ENCODE measurements at places on chromosomes 5 and 9.
A peak's percentile ranks its signal among the peaks of the same experiment; 100 is the strongest.

GRCh38 chr5:43302481-43302880 lies 10.7 kb downstream of the HMGCS1 start:
- DNase-seq: no peak

DNA sequence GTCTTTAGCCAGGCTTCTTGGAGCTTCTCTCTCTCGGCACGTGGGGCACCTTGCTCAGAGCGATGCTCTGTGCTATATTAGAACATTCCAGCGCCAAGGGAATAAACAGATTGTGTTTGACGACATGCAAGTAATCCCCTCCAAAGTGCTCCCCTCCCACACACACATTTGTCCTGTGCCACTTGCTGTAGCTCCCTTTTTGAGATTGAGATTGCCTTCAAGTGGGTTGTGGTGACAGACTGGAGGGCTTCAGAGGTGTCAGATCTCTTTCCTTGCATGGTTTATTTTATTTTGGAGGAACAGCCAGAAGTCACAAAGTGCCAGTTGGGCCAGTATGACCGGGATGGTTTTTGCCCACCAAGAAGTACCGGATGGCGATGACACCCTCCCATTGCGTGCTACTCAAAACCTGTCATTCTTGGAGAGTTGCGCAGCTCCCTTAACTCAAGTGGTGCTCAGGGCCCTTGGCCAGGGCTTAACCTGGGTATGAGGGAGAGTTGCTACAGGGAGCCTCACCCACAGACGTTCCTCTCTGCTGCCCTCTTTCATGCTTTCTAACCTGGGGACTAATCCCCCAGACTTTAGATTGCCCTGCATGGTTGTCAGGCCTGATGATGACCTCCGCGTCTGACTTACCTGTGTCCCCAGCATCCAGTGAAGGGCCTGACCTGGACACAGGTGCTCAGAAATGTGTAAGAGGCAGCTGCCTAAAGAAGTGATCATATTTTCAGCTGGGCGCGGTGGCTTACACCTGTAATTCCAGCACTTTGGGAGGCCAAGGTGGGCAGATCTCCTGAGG lies 18.8 kb upstream of the RPL26L1 start:
- DNase-seq: no peak

GRCh38 chr5:180027459-180028089 lies 44.0 kb downstream of the RNF130 start:
- no peak for DNase-seq

- DNase-seq: no peak
Measured at GRCh38 chr9:114313186-114313585, 9.7 kb upstream of the ORM1 start.

DNA sequence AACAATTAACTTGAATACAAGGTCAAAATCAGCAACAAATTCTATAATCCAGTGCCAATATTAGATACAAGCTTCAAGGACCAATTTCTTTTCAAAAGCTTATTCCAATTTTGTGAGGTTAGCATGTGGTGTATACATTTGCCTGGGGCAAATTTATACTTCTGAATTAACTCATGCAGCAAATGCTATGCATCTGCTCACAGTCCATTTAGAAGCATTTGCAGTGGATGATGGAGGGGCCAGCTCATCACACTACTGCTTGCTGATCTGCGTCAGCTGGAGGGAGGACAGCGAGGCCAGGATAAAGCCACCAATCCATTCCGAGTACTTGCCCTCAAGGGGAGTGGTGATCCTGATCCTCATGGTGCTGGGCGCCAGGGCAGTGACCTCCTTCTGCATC lies 474.3 kb upstream of the KIF2A start:
- no peak for DNase-seq

DNA sequence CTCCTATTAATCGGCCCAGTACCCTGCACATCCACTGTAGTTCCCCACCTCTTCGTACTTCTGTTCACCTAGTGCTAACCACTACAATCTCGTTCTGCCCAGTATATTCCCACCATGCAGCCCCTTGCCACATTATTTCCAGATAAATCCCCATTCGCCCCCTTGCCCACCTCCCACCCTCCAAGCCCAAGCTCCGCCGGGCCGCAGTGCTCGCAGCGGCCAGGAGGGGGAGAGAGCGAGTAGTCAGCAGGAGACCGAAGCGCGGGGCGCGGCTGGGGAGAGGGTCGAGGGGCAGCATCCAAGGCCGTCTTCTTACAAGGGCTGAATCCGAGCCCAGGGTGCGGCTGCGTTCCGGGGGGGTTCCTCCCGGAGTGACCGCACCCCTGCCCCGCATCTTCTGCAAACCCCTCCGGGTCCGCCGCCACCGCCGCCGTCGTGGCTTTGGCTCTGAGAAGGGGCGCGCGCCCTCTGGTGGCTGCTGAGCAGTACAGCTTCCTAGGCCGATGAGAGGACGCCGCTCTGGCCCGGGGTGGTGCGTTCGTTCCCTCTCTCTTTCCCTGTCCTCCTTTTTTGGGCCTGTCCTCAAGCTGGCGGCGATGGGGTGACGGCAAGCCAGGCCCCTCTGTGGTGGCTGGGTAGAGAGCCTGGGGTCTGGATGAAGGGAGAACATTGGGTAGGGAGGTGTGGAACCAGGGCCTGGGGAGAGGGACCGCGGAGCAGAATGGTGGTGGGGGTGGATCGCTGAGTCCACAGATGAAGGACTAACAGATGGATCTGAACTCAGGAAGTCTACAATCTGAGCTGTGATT lies 30.0 kb upstream of the PSD2 start:
- peak; percentile 77 for DNase-seq

DNA sequence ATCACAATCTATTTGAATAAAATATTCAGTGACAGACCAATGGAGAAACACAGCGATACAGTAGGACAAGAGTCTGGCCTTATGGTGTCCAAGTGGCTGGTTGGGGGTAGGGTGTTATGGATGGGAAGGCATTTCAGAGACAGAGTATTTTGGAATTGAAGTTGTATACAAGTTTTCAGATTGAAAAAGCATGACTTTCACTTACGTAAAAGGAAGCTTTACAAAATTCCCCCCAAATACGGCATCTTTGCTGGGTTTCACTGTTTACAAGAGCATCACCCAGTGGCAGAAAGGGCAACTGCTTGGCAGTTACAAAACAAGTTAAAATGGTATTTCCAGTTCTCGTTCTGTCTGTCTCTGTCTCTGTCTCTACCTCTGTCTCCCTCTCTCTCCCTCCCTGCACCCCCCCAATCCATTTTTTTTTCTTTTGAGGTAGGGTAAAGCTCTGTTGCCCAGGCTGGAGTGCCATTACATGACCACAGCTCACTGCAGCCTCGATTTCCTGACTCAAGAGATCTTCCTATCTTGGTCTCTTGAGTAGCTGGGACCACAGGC lies 86.2 kb downstream of the PTPN3 start:
- DNase-seq: no peak

- DNase-seq: no peak
Measured at GRCh38 chr9:109755040-109755439, 25.0 kb upstream of the PALM2AKAP2 start.

DNA sequence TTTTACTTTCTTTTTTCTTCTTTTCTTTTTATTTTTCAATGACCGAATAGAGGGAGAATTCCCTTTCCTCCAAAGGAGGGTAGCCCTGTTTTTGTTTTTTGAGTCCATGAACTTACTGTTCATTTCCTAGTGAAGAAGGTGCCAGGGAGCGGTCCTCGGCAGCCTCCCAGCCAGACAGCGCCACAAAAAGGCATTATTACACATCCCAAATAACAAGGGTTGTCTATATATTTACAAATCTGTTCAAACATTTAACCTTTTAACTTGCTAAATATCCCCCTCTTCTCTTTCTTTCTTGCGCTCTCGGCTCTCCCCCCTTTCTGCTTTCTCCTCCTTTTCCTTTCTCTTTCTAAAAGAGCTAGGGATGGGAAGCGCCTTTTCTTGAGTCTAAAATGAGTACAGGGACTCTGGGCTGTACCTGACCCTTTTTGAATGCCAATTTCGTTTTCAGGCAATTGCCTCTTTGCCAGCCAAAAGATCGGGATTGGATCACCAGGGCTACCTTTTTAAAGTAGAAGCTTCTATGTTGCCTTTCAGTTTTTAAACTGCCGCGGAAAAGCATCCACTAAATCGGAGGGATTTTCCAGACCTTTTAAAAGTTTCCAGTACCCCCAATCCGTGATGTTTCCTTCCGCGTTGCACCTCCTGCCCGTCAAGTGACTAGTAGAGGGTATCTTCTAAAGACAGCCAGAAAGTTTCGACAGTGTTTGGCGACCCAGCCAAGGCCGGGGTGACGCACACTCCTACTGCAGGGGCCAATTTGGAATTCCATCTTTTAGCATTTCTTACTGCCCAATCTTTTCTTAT lies 125.6 kb downstream of the TMEM161B start:
- DNase-seq: no peak

GRCh38 chr5:53048248-53048647 lies 59.1 kb downstream of the ITGA2 start:
- DNase-seq: no peak

- no peak for DNase-seq
Measured at GRCh38 chr9:72721067-72721466, 199.7 kb downstream of the TMC1 start.

GRCh38 chr5:15105799-15106393 lies 234.3 kb upstream of the ANKH start:
- DNase-seq: no peak

GRCh38 chr9:4746278-4747030 lies 5.5 kb upstream of the AK3 start:
- DNase-seq: no peak

- DNase-seq: no peak
Measured at GRCh38 chr9:133545494-133546286, 11.2 kb downstream of the ADAMTSL2 start.

- no peak for DNase-seq
Measured at GRCh38 chr9:84278130-84278529, 62.4 kb downstream of the SLC28A3 start.

DNA sequence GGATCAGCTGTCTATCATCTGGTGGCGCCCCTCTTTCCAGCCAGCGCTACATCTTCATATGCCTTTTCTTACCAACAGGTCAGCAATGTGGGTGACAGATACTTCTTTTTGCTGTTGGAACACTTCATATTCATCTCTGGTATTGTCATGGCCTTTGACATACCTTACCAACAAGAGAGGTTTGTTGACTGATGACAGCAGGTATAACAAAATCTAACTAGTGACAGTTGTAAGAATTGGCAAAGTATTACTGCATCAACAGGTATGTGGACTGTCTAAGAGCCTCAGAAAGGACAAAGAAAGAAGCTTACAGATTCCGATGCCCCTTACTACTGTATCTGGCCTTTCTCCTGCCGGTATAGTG lies 29.9 kb upstream of the ZSWIM6 start:
- DNase-seq: no peak

- no peak for DNase-seq
Measured at GRCh38 chr5:155885199-155885598, 441.8 kb upstream of the SGCD start.

- DNase-seq: peak; percentile 42
Measured at GRCh38 chr9:114898741-114899140, 31.6 kb downstream of the TNFSF8 start.

- DNase-seq: no peak
Measured at GRCh38 chr9:97411440-97411788, 482 bp upstream of the TDRD7 start.

- no peak for DNase-seq
Measured at GRCh38 chr9:124769549-124770358, 1.4 kb downstream of the NR6A1 start.

DNA sequence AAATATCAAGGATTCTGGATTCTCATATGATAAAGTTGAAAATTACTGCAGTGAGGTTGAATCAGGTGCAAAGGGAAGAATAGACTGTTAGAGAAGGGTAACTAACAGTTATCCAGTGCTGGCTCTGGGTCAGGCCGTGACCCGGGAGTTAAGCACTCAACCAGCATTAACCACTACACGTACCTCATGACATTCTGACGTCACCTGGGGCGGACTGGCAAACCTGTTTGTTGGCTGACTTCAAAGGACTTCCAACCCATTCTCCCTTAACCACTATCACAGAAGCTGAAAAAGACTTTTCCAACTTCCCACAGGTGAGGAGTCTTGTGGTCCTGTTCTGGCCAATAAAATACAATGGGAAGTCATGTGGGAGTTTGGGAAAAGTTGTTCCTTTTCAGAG lies 268.9 kb downstream of the ENC1 start:
- DNase-seq: no peak

DNA sequence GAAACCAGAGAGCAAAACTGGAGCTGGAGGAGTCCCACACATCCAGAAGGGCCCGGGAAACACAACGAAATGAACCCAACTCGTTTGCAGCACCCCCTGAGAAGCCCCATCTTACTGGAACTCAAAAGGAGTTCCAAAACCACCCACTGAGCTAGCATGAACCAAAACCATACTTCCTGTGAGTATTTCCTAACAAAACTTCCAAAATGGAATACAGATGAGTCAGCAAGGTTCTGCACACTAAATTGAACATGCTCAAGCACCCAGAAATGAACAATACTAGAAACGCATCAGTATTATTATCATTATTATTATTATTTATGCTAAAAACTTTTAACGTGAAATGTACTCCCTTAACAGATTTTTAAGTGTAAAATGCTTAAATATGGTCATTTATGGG lies 8.0 kb upstream of the SPOCK1 start:
- DNase-seq: no peak

- DNase-seq: no peak
Measured at GRCh38 chr9:35714579-35715252, 17.3 kb downstream of the TLN1 start.

DNA sequence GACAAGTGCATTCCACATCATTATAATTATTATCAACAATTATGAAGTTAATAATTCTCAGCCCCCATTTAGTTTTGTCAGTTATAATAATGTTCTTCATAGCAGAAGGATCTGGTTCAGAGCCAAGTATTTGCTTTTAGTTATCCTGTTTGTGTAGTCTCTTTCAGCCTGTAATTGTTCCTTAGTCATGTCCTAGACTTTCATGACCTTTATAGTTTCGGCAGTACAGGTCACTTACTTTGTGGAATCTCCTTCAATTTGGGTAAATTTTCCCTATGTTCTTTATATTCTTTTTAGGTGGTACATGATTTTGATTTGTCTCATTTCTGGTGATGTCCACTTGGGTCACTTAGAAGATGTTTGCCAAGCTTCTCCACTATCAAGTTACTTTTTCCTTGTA lies 34.3 kb downstream of the UBE2R2 start:
- DNase-seq: no peak

- no peak for DNase-seq
Measured at GRCh38 chr5:98309785-98310598, 463.5 kb upstream of the RGMB start.

GRCh38 chr5:173697931-173698579 lies 81.6 kb upstream of the BOD1 start:
- no peak for DNase-seq

DNA sequence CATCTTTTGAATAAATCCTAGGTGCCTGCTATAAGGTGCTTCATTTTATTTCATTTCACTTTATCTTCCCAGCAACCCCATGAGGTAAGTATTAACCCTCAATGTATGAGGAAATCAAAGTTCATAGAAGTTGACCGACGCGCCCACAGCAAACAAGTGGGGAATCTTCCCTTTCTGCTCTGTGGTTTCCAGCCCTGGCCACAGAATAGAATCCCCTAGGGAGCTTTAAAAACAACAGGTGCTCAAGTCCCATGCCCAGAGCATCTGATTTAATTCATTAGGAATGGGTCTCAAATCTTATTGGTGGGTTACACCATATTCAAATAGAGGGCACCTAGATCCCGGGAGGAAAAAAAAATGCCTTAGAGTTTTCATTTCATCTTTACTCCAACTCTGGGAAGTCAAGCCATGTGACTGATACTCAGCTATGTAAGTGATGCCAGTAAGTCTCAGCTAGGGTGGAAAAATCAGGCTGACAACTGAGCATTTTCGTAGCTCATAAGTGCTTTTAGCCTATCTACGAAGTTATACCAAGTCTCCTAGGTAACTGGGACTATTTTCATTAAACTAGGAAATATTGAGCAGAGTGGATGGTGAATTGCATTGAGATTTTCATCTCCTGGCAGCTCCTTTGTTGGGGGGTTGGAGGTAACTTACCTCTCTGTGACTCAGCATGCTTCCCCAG lies 353.4 kb upstream of the SLC30A5 start:
- no peak for DNase-seq

- no peak for DNase-seq
Measured at GRCh38 chr5:138082033-138082432, 1.8 kb upstream of the WNT8A start.
